ENCODE measurements at places on chromosomes 12 and 14.

DNA sequence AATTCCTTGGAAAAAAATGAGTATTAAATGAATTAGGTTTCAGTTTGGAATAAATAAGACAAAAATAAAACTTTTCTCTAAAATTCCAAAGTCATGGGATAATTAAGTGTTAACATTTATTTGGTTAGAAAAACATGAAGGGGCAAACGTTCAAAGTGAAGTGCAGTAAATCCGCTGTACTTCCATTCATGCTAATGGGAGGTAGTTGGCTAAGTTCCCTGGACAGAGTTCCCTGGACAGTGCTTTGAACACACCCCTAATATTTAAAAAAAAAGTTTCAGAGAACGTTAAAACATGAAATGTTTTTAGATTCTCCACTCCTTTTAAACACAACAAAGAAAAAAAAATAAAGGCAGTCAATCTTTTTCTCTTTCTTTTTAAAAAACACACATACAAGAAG, 16.3 kb downstream of the ALX1 start:
- DNase-seq, result no peak

GRCh38 chr12:109191621-109192250, 75.3 kb downstream of the ACACB start:
- no peak for DNase-seq

DNA sequence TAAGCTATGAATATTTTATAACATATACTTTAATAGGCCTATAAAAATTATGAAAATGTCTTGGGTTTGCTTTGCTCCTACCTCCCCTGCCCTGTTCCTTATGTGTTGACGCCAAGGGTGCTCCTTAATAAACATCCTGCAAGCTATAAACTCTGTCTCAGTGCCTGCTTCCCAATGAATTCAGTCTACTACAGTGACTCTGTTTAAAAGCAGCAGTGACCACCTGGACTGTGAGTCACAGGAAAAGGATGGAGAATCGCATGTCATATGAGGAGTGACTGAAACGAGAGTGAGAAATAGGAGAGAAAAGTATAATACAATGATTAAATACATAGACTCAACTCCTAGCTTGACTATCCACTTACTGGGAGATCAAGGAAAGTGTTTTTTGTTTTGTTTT, 41.1 kb upstream of the CFAP54 start:
- DNase-seq, result no peak

DNA sequence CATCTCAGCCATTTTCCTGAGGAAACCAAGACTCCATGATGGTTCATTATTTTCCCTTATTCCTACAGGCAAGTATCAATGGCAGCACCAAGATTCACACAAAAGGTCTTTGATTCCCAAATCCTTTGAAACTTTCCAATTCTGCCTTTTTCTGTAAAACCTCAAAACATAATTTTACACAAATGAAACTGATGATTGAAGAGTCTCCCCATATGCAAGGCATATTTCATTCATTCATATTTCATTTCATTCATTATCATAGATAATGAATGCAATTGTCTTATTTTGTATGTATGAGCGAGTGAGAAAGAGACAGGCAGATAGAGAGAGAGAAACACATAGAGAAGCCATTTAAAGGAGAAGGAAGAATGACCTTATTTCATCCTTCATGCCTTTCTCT, 172.8 kb downstream of the BTG1 start:
- DNase-seq, result no peak

DNA sequence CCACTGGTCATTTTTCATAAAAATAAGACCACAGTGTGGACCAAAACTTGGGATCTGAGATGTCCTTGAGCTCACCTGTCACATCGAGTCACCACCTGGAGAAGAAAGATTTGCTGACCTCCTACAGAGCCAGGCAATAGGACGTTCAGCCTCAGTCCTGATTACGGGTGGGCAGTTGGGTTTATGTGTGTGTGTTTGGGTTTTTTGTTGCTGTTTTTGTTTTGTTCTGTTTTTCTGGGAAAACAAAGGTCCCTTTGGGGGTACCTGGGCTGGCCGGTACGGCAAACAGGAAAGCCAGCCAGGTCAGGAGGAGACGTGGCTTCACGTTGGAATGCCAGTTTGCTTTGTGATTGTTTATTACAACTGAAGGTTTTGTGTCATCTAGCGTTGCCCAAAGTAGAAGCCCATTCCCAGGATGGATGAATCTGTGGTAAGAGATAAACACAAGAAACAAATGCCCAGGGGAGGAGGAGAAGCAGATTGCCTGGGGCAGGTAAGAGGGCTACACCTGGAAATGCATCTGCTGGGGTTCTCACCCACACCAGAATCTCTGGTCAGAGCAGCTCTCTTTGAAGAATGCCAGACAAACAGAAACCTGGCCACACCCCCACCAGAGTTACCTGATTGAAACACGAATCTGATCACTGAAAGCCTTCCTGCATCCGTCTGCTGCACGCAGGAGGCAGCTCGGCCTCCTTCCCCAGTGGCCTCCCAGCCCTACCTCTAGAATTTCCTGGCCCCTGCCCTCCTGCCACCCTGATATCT, 100.1 kb upstream of the DIO3 start:
- DNase-seq, result no peak

DNA sequence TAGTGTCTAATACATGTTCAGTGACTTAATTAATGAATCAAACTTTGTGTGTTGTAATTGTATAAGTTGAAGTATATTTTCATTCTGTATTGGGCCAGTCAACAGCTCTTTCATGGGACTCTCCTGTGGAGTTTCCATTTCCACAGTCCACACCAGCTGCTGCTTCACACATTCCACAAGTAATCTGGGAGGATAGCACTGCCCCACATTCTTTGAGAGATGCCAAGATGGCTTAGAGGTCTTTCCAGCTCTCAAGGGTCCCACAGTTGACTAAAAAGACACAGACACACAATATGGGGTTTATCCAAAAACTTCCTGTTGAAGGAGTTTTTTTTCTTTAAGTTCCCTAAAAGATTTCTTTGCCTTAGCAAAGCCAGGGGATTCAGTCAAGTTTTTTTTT, 408.3 kb downstream of the AACS start:
- no peak for DNase-seq

DNA sequence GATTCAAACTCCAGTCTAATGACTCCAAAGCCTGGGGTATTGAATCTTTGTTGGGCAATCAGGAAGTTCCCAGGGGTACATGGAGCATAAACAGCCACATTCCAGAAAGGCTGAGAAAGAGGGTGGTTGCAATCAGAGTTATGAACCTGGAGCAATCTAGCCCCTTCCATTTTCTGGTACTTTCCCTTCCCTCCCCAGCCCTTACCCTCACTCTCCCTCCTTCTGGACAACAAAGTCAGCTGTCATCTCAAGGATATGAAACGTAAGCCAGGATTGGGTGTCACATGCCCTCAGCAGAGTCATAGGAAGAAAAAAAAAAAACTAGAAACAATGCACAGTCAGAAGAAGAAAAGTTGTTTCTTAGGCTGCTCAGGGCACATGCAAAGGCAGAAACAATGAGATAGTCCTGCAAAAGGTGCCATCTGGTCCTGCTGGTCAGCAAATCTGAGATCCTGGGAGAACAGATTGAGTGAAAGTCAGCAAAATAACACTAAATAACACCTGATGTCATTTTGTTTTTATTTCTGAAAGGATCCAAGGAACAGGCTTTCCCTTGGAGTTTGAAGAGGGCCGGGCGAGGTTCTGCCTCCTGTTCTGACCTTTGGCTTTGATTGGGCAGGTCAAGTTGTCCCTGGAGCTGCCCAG, 27.1 kb downstream of the TMEM229B start:
- DNase-seq, result no peak

DNA sequence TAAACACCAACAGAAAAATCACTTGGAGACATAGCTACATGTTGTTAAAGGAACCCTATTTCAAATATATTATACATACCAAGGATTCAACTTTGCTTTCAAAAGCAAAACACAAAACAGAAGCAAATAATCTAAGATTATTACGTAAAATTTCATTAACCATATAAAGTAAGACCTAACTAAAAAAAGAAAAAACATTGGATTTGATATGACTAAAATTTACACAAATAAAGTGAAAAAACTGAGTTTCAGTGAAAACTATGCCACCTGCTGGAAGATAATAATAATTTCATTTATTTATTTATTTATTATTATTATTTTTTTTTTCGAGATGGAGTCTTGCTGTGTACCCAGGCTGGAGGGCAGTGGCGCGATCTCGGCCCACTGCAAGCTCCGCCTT, 45.2 kb downstream of the WDHD1 start:
- no peak for DNase-seq

- no peak for DNase-seq
Observed at GRCh38 chr12:86257134-86257533, 943 bp upstream of the MGAT4C start.

GRCh38 chr12:92784797-92785562, 82.2 kb downstream of the PLEKHG7 start:
- peak; percentile 45 for DNase-seq

- no peak for DNase-seq
Observed at GRCh38 chr12:92796650-92797049, 93.9 kb downstream of the PLEKHG7 start.

GRCh38 chr14:34782031-34782430, 67.6 kb upstream of the CFL2 start:
- DNase-seq, result no peak

GRCh38 chr12:52837413-52837741, 3.3 kb upstream of the KRT79 start:
- DNase-seq, result no peak

- DNase-seq, result peak; percentile 44
Observed at GRCh38 chr12:442235-442884, 17.4 kb upstream of the B4GALNT3 start.

GRCh38 chr12:109099431-109100020, 2.1 kb downstream of the UNG start:
- DNase-seq, result no peak

GRCh38 chr14:26132061-26132645, 465.7 kb downstream of the NOVA1 start:
- no peak for DNase-seq

- no peak for DNase-seq
Observed at GRCh38 chr12:95884998-95885397, 26.2 kb downstream of the SNRPF start.

GRCh38 chr14:88838015-88838414, 13.6 kb downstream of the TTC8 start:
- no peak for DNase-seq

DNA sequence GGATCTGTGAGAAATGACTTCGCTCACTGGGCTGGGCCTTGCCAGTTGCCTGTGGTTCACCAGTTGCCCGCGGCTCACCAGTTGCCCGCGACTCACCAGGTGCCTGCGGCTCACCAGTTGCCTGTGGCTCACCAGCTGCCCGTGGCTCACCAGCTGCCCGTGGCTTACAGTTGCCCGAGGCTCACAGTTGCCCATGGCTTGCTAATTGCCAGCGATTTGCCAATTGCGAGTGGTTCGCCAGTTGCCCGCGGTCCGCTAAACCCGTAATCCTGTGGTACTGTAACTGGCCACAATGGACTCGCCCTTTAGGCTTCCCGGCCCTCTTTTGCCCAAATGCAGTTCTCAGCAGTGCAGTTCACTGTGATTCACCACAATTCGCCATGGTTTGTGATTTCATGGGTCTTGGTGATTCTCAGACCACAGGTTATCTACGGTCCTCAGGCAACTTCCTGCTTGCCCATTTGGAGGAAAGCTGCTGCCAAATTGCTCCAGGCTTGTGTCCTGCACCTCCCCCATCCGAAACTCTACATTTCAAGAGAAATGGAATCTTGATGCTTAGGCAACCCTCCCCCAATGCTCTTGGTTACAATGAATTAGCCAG, 15.0 kb upstream of the MEG3 start:
- DNase-seq, result no peak

GRCh38 chr12:103731539-103731938, 109.5 kb downstream of the NT5DC3 start:
- no peak for DNase-seq

DNA sequence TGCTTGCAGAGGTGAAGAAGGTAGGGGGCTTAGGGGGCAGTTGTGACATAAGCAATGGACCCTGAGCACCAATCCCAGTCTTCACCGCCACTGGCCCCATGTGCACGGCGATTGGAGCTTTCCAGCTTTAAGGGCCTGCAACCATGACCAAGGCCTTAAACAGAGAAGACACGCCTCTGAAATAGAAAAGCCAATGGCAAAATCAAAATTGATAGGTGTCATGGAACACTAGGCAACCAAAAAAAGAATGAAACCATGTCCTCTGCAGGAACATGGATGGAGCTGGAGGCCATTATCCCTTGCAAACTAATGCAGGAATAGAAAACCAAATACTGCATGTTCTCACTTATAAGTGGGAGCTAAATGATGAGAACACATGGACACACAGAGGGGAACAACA, 146.3 kb downstream of the SCARB1 start:
- DNase-seq, result no peak

- no peak for DNase-seq
Observed at GRCh38 chr14:50344876-50345563, 32.9 kb downstream of the DMAC2L start.

DNA sequence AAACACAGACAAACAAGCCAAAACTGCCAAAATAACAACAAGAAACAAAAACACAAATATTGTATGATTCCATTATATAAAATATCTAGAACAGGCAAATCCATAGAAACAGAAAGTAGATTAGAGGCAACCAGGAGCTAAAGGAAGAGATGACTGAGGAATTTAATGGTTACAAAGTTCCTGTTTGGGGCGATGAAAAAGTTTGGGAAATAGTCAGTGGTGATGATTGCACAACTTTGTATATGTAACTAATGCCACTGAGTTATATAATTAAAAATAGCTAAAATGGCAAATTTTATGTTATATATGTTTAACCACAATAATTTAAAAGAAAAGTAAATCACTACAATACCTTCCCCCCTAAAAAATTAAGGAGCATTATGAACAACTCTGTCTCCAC, 24.5 kb downstream of the GNPTAB start:
- DNase-seq, result no peak

- DNase-seq, result no peak
Observed at GRCh38 chr12:120075034-120075616, 41.4 kb downstream of the RAB35 start.

GRCh38 chr12:52730383-52730782, 27.1 kb upstream of the KRT77 start:
- DNase-seq, result no peak

GRCh38 chr12:121787063-121788025, 6.1 kb downstream of the RHOF start:
- no peak for DNase-seq

- no peak for DNase-seq
Observed at GRCh38 chr14:75191100-75191499, 14.7 kb upstream of the TMED10 start.

DNA sequence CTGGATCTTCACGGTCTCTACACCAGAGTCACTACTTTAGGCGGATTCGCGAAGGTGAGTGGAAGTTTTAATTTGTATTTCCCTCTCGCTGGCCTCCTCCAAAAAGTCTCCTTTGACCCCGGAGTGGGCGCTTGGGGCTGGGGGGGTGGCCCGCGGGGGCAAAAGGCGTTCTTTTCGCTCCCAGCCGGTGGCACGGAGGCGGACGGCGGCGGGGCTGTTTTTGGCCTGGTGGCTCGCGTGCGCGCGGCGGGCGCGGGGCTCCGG, 510 bp downstream of the ARID2 start:
- no peak for DNase-seq
